Renal pelvis (tissue), 12 donors: ENCODE measurements at places on chromosomes 1 and 21. TPM values are rescaled to one million over a fixed set of nuclear protein-coding genes. Genes with fewer than 3 reads are reported as not detected.
A peak's percentile ranks its signal among the peaks of the same experiment; 100 is the strongest.

- no peak for DNase-seq
Observed at GRCh38 chr1:19087737-19088594, 122.1 kb downstream of the UBR4 start.

DNA sequence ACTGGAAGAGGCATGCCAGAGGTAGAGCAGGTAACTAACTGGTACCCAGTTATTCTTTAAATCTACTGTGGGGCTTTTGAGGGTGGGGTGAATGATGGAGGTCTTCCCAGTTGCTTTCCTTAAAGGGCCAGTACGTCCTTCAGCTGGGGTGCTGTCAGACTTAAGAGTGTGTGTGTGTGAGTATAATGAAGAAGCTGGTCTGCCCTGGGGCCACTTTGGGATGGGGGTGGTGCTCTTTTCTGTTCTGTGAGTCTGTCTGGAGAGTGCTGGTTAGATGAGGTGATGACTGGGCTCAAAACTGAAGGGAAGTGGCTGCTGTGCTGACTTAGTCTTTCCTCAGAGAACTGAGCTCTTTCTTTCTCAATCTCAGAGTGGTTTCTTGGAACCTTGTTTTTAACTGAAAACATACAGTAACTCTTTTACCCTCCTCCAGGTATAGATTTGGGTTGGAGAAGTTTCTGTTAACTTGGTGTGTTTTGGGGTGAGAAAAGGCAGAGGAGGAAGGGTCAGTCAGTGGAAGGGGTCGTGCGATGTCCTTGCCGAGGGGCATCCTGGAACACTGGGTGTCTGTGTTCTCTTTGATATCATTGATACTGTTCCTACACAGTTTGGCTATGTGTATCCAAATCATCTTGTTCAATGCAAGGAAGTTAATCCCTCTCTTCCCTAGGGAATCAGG is 746 bp downstream of the MACF1 start:
- DNase-seq = no peak

- peak; percentile 26 for DNase-seq
Observed at GRCh38 chr21:36422279-36423098, 37.3 kb downstream of the CHAF1B start.

DNA sequence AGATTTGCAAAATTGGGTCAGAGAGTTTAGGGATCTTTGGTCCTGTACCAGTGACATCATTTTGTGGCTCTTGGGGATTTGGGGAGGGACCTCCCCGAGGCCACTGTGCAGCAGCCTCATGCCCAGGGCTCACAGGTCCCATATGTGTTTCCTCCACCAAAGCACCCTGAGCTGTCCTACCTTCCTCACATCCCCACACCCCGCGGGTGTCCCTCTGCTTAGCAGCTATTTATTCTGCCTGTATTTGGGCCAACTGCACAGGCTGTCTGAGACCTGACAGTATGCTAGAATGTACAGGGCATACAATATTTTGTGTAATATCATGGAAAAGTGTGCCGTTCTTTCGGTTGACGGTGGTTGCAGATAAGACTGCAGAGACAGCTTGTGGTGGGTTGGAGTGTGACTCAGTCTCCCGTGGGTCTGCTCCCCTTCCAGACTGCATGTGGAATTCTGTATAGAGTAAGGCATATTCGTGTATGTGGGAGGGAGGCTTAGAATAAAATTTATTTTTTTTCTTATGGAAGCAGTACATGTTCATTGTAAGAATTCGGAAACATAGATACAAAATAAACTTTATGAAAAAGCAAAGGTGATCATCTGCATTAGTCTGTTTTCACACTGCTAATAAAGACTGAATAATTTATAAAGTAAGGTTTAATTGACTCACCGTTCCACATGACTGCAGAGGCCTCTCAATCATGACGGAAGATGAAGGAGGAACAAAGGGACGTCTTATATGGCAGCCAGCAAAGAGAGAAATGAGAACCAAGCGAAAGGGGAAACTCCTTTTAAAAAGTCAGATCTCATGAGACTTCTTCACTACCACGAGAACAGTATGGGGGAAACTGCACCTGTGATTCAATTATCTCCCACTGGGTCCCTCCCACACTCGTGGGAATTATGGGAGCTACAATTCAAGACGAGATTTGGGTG is 84.4 kb downstream of the ADARB1 start:
- DNase-seq = no peak

DNA sequence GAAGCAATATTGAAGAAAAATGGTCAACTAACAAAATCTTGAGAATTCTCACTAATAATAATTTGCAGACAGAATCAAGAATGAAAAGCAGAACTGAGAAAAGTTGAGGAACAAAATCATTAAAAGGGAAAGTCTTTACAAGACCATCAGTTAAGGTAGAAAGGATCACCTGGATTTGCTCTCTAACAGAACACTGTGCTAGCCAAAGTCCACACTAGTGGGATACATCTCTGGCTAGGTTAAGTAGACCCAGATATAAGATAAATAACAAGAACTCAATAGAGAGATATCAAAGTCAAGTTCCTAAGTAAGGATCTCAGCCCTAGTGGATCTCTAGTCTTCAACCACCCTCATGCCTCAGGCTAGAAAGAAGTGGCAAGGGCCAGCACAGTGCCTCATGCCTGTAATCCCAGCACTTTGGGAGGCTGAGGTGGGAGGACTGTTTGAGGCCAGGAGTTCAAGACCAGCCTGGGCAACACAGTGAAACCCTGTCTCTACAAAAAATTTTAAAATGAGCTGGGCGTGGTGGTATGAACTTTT is 19.6 kb downstream of the IPP start:
- DNase-seq = no peak

DNA sequence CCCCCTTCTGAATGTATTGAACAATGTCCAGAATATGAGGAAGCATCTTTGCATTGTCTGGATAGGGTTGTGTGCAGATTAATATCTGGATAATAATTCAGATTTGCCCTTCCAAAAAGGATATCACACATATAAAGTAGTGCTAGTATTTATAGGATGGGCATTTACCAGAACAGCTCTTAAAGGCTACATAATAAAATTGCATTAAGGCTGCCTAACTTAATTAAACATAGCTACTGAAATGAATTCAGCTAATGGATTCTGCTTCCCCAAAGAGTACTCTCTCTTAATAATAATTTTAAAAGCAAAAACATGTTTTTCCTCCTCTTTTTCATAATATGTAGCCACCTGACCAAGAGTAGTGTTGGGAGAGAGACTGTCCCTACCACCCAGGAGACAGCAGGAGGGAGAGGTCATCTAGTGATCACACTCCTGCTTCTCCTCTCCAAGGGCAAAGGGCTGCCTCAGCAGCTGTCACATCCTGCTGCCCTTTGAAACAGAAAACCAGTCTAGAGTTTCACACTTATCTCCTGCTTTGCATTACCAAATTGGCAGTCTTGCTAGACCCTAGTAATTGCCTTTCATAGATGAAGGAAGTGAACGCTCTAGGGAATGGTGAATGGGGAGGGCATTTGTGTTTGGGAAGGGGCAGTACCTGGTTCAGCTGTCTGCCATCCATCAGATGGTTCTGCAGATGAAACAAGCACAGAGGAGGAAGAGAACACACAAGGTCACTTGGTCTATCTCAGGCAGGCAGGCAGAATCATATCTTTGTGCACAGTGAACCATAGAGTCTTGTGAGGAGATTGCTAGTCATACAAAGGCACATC is 29.3 kb upstream of the DDAH1 start:
- no peak for DNase-seq

GRCh38 chr1:205523891-205524793 is 19.7 kb downstream of the CDK18 start:
- DNase-seq = no peak

DNA sequence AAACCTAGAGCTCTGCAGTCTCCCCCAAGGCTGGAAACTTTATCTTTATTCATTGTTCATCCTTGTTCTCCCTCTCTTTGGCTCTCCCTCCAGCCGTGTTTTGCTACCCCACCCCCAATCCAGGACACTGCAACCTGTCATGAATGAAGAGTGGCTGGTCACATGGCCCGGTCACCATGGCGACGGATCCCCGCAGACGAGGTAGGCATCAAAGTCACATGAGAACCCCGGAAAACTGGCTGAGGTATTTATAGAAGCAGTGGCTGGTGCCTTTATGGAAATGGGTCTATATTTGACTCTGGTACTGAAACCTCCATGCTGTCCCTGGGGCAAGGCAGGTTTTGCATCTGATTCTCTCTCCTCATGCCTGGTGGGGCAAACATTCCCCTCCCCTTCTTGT is 13.4 kb upstream of the SLC6A17 start:
- DNase-seq = no peak

DNA sequence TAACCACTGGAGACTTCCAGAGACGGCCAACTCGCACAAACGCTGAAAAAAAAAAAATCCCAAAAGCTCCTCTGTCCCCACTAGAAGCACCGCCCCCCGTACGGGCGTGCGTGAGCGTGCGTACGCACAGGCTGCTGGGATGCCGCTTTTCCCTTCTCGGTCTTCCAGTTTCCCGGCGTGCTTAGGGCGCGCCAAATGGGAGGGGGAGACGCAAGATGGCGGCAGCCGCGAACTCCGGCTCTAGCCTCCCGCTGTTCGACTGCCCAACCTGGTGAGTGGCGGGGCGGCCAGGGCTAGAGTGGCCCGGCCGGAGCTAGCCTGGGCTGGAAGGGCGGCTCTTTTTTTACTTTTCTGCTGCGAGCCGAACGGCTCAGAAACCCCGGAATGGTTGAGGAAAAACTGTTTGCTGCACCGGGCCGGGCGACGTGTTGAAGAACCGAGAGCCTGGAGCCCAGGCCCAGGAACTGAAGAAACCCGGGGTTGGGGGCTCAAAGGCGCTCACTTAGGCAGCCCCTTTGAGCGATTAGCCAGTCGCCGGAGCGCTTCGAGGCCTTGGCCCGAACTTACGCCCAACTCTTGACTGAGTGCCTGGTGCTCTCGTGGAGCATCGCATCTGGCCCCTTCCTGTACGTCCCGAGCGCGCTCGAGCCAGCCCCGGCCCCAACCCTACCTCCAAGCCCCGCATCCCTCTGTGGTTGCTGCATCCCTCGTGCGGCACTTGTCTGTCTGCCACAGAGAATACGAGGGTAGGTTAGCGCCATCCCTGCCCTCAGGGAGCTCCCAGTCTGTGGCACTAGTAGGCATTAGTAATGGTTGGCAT is at the start of gene PPP1R8:
Gene PPP1R8 (plus strand): TSS at position 162 of the 820 bp plus-strand sequence. CDS start 54 bp downstream, at position 216.
- peak; percentile 98 for DNase-seq

GRCh38 chr1:204102739-204103430 is 30.0 kb downstream of the SOX13 start:
- DNase-seq = no peak

The LAMB3 gene
- polyA plus RNA-seq = 1.2 TPM

The CELF3 gene
- 0.61 TPM for polyA plus RNA-seq

The CR1L gene
- polyA plus RNA-seq = 2.0 TPM

The AIRE gene
- 0.52 TPM for polyA plus RNA-seq

The OR10Z1 gene
- polyA plus RNA-seq = 0.01 TPM
